Stimulated activated CD8-positive, alpha-beta memory T cell treated with anti-CD3 and anti-CD28 coated beads, Interleukin-4, amount 100 ng/mL, for 24 hours (primary cell): ENCODE measurements at places on chromosomes 1 and 21.

GRCh38 chr1:50615036-50615750 is 191.9 kb upstream of the DMRTA2 start:
- DNase-seq: no peak

DNA sequence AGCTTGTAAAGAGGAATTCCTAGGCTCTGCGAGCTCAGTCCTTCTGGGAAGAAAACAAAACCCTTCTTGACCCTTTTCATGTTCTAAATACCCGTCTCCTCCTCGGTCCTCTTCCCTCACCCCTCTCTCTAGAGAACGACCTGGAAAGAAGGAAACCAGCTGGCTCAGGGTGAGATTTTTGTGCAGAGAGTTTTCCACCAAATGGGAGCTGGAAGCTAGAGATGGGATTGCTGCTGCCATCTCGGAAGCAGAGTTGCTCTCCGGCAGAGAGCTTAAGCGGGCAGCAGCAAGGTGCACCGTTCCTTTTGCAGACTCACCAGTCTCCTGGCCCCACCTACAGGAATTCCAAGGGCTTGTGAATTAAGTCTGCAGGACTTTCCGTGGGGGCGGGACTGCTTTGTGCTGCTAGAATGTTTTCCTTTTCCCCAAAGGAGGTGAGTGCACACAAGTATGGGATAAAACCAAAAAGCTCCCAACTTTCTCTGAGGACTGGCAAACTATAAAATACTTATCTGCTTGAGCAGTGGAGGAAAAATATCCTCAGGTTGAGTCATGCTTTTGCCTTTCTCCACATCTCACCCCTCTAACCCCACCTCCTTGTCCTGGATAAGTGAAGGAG is 29.1 kb upstream of the KIAA0040 start:
- DNase-seq: no peak

GRCh38 chr1:185445594-185445993 is 128.6 kb upstream of the IVNS1ABP start:
- DNase-seq: no peak

DNA sequence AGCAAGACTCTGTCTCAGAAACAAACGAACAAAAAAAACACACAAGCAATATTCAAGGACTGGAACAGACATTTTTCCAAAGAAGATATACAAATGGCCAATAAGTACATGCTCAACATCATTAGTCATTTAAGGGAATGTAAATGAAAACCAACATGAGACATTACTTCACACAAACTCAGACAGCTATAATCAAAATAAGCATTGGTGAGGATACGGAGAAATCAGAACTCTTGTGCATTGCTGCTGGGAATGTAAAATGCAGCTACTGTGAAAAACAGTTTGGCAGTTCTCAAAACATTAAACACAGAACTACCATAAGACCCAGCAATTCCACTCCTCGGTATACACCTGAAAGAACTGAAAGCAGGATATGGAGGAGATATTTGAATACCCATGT is 15.4 kb downstream of the NOL9 start:
- DNase-seq: no peak

DNA sequence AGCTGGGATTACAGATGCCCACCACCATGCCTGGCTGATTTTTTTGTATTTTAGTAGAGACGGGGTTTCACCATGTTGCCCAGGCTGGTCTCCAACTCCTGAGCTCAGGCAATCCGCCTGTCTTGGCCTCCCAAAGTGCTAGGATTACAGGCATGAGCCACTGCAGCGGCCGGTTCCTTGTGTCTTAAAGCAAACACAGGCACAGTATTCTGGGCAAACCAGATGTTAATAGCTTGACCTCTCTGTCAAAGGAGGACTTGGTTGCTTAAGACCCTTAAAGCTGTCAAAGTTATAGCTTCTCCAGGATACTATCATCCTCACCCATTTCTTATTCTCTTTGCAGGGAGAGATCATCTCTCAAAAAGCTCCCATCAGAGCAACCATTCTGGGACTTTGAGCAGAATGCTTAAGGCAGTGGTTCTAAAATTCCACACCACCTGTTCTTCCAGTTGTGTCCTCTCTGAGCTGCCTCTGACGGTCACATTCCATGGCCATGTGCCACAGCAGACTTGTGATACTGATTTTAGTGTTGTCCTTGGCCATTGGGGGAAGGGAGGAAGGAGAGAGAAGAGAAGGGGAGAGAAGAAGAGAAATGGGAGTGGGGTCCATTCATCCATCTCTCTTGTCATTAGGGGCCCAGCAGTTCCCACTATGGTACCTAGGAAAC is 81.8 kb downstream of the PBX1 start:
- no peak for DNase-seq
